IMR-90 (cell line): ENCODE measurements at places on chromosomes 13 and 19. TPM values are rescaled to one million over a fixed set of nuclear protein-coding genes. Genes with fewer than 3 reads are reported as not detected.
A peak's percentile ranks its signal among the peaks of the same experiment; 100 is the strongest.

Gene UBL5
- total RNA-seq: 371 and 434 TPM in 2 replicates

Gene TMPRSS9
- total RNA-seq: not detected in 2 replicates

DNA sequence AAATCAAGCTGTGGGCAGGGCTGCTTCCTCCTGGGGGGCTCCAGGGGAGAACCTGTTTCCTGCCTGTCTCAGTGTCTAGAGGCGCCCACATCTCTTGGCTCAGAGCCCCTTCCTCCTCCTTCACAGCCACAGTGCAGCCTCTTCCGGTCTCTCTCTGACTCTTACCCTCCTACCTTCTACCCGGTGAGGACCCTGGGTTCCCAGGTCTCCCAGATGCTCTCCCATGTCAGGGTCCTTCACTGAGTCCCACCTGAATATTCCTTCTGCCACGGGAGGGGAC is 153.1 kb downstream of the KDM4B start:
- DNase-seq: no peak

- DNase-seq: no peak
Observed at GRCh38 chr13:113361406-113361805, 2.5 kb downstream of the GRTP1 start.

- DNase-seq: peak; percentile 43
Observed at GRCh38 chr13:110746438-110746837, 32.9 kb downstream of the ING1 start.

DNA sequence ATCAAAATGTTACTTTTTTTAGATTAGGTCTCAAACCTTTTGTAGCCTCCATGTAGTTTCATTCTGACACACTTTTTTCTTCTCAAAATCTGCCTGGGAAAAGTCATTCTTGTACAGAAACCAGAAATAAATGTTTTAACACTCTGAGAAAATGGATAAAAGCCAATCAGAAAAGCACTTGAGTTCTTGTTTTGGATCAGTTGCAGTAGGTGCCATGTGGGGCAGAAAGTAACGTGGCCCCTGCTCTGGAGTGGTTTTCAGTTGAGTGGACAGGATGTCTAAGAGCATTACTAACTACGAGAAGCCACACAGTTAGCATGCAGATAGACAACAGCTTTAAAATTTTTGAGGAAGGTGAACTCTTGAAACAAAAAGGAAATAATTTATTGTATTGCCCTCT is 19.1 kb downstream of the GPR183 start:
- no peak for DNase-seq

GRCh38 chr13:101949681-101950080 is 452.2 kb downstream of the FGF14 start:
- DNase-seq: no peak

DNA sequence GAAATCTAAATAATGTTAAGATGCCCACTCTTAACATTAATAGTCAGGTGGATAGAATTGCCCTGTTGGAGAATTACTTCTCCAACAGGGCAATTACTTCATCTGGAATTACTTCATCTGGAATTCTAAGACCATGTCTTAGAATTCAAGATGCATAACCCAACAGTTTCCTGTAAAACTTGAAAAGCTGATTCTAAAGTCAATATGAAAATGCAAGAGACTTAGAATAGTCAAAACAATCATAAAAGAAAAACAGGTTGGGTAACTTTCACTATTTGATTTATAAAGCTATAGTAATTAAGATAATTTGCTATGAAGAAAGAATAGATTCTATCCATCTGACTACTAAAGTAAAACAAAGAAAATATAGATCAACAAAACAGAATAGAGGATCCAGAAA is 75.2 kb downstream of the ABCC4 start:
- DNase-seq: no peak
